Stimulated activated CD8-positive, alpha-beta memory T cell treated with anti-CD3 and anti-CD28 coated beads, Interleukin-15, amount 100 ng/mL, for 4 hours (primary cell): ENCODE measurements at places on chromosomes 1 and 21.

GRCh38 chr1:25616987-25617624, 515 bp downstream of the MAN1C1 start:
- no peak for DNase-seq

DNA sequence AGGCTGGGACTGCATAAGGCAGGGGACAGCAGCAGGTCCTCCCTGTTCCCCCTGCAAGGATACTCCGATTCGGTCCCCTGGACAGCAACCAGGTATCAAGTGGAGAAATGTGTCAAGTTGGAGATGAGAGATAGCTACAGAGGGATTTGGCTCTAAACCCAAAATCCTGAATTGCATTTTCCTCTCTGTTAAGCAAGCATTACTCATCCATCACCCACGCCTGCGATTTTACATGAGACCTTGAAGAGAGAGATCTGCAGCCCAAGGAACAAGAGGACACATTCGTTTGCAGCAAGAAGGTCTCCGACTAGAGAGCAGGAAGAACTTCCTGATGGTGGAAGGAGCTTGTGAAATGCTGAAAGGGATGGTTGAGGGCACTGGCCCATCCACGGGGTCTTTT, 21.9 kb downstream of the SYT2 start:
- DNase-seq = no peak

- DNase-seq = no peak
These were observed 88.1 kb downstream of the DMRTB1 start for GRCh38 chr1:53547231-53547790.

DNA sequence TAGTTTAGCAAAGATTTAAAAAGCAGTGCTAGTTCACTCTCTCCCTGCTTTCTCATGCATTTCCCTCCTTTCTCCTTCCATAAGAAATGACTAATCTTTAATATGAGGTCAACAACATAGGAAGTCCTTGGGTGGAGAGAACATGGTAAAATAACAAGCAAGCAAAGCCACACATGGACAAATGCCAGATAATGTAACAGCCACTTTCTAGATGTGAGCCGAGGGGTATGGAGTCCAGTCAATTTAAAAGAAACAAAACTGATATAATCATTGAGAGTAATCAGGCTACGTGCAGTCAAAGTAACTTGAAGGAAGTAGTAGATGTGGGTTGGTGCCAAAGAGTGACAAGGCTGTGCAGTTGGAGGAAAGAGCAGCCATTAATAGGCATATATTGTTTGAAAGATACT, 69.6 kb downstream of the DUSP10 start:
- DNase-seq = no peak

GRCh38 chr1:147078606-147079399, 93.5 kb downstream of the PRKAB2 start:
- DNase-seq = no peak

DNA sequence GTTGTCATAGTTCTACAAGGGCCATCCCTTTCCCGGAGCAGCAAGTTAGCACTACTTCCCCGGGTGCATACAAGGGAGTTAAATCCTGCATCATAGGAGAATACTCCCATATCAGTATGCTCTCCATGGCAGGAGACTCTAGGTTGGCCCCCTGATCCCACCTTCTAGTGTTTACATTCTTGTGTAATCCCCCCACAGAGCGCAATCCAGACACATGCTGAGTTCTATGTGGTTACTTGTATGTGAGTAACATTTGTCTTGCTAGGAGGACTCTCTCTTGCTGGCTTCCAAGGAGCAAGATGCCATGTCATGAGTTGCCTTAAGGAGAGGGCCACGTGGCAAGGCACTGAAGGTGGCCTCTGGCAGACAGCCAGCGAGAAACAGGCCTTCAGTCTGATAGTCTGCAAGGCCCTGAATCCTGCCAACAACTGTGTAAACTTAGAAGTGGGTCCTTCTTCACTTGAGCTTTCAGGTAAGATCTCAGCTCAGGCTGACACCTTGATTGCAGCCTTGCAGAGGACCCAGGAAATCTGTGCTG, 155.3 kb downstream of the CDC7 start:
- DNase-seq = no peak

DNA sequence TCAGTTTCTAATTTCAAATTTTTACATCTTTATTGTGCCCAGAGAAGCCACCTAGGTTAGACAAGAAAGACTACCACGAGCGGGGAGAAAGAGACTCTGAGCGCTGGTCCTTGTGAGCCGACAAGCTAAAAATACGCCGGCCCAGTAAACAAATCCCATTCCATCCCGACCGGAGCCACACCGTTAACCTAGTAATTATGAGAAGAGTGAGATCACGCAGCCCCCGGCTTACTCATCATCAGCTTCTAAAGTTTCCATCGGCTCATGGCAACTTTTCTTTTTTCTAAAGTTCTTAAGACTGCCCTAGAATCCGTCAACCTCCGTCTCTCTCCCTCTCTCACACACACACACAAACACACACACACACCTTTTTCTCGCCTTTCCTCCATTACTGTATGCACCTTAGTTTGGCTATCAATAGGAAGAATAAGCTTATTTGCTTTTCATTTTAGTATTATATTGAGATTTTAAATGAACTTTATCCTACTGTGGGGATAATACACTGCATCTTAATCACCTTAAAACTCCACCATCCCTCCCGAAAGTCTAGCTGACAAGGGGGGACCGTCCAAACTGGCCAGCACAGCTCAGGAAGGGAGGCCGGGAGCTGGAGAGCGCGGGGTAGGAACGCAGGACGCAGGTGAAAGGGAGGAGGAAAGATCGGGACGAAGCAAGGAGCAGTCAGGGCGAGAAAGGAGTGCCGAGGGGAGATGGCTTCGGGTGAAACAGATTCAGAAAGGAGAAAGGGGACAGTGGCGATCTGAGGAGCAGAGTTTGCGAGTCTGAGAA, 728 bp downstream of the OTUD7B start:
- no peak for DNase-seq

GRCh38 chr1:206802401-206802800, 30.1 kb upstream of the IL10 start:
- no peak for DNase-seq

GRCh38 chr1:205588636-205589035, 43.2 kb downstream of the ELK4 start:
- DNase-seq = no peak

DNA sequence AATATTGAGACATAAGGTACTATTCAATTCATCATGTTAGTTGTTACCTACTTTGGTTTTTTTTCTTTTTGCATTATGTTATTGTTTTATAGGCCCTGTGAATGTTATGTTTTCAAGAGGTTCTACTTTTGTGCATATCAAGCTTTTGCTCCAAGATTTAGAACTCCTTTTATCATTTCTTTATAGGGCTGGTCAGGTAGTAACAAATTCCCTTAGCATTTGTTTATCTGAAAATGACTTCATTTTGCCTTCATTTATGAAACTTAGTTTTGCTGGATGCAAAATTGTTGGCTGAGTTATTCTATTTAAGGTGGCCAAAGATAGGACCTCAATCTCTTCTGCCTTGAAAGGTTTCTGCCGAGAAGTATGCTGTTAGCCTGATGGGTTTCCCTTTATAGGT, 21.3 kb upstream of the MAB21L3 start:
- no peak for DNase-seq
